ENCODE measurements at places on chromosomes 12 and 14.

- DNase-seq: no peak
Observed at GRCh38 chr12:57040211-57040610, 9.7 kb downstream of the MYO1A start.

GRCh38 chr12:19168644-19169043 is 39.1 kb downstream of the PLEKHA5 start:
- DNase-seq: no peak

DNA sequence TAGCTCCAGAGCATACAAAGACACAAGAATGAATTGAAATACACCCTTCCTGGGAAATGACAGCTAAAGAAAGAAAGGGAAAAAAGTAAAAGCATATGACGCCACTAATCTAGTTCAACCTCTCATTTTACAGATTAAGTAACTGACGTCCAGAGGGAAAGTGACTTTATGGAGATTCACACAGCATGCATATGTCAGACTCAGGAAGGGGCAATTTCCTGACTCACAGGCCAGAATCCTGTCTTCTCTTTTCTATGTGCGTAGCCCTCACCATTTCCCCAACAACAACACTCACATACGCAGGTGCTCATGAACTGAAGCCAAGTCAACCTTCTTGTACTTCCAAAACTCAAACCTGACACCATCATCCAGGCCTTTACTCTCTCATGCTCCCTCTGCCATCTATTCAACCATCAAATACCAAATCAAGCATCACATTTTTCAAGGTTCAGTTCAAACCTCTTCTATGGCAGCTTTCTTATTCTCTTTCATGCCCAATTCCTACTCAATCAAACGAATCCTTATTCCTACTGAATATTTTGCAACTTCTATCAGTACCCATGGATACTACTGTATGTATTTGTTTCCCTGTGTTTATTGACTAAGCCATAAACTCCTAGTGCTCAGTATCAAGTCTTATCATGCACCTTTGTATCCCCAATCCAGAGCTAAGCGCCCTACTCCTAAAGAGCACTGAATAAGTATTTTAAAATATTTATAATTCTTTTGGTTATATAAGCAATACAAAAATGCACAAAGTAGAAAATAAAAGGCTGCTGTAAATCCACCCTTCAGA is 52.8 kb downstream of the STXBP6 start:
- no peak for DNase-seq

GRCh38 chr14:21257394-21257909 is 11.8 kb downstream of the HNRNPC start:
- no peak for DNase-seq

DNA sequence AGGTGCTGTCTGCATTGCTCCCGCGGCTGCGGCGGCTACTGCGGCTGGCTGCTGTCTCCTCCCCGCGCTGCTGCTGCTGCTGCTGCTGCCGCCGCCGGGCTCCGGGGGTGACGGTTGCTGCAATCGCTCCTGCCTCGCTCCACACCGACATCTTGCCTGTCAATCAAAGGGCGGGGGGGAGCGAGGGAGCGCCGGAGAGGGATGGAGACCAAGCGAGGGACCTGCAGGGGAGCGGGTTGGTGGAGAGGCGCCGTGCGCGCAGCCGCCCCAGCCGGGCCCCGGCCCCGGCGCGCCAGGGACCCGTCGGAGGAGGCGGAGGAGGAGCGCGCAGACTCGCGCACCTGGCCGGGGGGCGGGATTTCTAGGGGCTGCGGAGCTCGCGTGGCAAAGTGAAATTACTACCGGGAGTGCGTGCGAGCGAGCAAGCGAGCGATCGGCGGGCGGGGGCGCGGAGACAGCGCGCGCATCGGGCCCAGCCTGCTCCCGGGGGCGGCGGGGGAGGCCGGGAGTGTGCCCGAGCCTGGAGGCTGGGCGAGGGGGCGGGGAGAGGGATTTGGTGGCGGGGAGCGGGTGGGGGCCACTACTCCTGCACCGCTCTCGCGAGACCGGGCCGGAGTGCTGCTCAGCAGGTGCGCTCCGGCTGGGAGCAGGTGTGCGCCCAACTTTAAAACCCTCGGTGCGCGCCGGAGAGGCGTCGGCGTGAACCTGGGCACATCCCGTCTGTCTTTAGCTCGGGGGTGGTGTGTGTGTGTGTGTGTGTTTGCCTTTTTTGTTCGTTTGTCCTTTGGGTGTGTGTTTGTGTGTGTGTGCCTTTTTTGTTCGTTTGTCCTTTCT is at the start of gene KSR2:
TSS of gene KSR2 (minus strand) at position 165 of the 834 bp plus-strand sequence. CDS start 735 bp downstream, outside the sequence.
- DNase-seq: peak; percentile 40

- no peak for DNase-seq
Observed at GRCh38 chr14:38882533-38882932, 220.5 kb downstream of the SEC23A start.

DNA sequence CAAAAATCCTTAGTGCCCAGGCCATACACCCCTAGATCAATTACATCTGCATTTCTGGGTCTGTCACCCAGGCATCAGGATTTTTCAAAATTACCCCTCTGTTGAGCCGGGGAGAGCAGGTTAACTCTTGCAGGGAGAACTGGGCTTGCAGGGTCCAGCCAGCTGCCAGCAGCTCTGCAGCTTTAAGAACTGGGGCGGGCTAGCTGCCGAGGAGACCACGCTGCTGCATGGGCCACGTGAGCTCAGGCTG is at the start of gene DGLUCY:
TSS of gene DGLUCY (plus strand) at position 245 of the 250 bp plus-strand sequence. CDS start 46,222 bp downstream, outside the sequence.
- DNase-seq: no peak

- DNase-seq: no peak
Observed at GRCh38 chr12:43318021-43318420, 234.0 kb downstream of the ADAMTS20 start.

DNA sequence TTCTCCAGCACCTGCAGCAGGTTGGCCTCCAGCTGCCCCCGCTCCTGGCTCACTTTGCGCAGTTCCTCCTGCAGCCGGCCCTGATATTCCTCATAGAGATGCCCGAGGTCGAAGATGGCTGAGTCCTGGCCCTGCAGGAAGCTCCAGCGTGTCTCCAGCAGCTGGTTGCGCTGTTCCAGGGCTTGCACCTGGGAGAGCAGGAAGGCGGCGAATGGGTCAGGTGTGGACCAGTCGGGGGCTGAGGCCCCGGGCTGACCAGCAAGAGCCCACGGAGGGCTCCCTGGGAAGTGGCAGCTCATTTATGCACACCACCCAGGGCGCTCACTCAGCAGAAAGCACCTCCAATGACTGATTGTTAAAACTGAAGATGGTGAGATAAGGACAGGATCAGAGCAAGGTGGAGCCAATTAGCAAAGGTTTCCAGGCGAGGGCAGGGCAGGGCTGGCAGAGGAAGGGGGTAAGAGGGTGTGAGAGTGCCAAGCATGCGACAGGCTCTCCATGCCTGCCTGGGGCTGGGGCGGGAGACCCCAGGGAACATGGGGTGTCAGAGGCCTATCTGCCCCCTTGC is 6.3 kb downstream of the KRT80 start:
- no peak for DNase-seq

GRCh38 chr12:66352197-66352596 is 49.9 kb downstream of the HELB start:
- DNase-seq: no peak

DNA sequence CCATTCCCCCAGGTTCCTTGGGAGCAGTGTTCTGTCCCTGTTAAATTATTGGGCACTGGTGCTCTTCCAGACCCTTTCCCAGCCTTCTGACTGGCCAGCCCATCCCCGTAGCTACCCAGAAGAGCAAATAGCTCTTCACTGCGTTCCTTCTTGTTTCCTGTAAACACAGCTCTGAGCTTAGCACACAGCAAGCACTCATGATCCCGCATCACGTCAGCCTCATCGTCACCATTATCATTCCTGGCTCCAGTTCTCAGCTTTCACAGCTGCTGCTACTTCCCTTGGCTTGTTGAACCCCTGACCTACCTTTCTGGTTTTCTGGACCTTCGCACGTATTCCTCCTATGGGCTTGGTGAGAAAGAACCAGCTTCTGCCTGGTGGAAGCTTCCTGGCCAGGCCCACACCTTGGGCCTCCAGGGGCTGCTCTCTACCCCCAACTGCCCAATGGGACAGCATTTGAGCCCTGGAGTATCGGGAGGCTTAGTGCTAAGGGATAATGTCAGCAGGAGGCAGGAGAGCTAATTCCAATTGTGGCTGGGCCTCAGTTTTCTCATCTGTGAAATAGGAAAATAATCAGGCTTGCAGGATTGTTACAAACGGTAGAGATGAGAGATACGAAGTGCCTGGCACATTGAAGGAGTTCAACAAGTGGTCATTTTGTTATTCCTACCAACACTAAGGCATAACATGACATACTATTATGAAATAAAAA is 22.6 kb upstream of the PAPOLA start:
- DNase-seq: no peak

- peak; percentile 32 for DNase-seq
Observed at GRCh38 chr12:11581179-11581755, 68.2 kb upstream of the ETV6 start.

DNA sequence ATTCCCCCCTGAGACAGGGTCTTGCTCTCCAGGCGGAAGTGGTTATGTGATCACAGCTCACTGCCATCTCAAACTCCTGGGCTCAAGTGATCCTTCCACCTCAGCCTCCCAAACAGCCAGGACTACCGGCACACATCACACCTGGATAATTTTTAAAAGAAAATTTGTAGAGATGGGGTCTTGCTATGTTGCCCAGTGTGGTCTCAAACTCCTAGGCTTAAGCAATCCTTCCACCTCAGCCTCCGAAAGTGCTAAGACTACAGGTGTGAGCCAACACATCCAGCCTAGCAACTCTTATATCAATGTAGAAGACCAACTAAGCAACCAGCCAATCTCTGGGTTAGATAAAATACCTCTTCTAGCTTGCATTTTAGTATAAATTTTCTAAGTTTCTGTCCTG is 297.2 kb downstream of the MED13L start:
- no peak for DNase-seq

DNA sequence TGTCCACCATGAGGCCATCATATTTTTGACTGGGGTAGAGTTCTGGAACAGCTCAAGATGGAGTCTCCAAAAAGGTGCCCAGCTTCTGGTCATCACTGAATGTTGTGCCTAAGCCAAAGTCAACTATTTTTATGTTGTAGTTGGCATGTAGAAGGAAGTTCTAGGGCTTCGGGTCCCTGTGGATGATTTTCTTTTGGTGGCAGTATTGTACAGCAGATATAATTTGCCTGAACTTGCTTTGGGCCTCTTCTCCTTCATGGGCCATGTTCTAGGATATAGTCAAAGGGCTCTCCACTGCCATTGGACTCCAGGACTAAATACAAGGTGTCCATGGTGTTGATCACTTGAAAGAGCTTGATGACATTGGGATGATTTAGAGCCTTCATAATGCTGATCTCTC is 143.6 kb downstream of the SLC38A4 start:
- no peak for DNase-seq

DNA sequence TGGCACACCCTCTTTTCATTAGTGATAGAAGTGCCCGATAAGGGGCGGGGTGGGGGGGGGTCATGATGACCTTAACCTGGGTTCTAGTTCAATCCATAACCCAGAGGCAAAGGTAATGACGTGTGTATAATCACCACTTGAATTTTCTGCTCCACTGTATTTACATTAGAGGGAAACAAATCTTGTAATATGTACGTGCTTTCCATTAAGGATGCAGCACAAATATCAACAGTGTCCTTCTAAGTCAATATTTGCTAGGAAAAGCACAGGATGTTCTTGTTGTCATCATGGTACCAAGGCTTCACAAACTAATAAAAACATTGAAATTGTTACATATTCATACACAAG is 121.2 kb upstream of the SLC38A2 start:
- DNase-seq: no peak
